Left forelimb (tissue), 1 donor: ENCODE measurements at places on chromosomes 3 and 15.
A peak's percentile ranks its signal among the peaks of the same experiment; 100 is the strongest.

- DNase-seq = no peak
Observed at GRCh38 chr3:134542287-134542958, 56.6 kb downstream of the CEP63 start.

DNA sequence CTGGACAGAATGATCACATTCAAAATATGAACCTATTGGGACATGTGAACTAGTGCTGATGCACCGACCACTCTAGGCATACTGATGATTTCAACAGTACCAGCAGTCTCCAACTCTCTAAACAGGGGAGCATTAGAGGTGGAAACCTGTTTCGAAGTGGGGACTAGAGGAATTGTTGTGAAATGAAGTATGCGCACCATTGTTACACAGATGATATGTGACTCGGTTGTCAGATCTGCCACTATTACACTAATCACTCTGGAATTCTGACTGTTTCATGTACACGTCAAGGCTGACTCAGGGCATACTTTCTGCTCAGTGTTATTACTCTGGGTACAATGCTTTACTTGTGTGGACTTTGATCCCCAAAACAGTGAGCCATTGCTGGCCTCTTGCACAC is 198.2 kb upstream of the UBE2E2 start:
- DNase-seq = no peak

- no peak for DNase-seq
Observed at GRCh38 chr3:39716849-39717248, 92.6 kb upstream of the MYRIP start.

DNA sequence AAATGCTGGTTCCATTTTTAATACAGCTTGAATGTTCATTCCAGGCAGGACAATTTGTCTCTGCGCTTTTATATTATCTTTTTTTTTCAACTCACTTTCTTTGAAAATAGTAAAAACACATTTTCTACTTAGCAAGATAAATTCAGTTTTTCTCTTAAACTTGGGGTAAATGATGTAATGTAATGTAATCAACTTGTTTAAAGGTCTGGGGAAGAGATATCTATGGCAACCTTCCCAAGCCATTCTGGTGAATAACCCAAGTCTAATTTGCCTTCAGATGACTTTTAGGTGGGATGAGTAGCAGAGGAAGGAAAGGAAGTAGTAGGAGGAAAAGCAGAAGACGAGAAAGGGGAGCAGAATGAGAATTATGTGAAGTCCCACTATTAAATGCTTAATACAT is 335.1 kb downstream of the SV2B start:
- DNase-seq = no peak

DNA sequence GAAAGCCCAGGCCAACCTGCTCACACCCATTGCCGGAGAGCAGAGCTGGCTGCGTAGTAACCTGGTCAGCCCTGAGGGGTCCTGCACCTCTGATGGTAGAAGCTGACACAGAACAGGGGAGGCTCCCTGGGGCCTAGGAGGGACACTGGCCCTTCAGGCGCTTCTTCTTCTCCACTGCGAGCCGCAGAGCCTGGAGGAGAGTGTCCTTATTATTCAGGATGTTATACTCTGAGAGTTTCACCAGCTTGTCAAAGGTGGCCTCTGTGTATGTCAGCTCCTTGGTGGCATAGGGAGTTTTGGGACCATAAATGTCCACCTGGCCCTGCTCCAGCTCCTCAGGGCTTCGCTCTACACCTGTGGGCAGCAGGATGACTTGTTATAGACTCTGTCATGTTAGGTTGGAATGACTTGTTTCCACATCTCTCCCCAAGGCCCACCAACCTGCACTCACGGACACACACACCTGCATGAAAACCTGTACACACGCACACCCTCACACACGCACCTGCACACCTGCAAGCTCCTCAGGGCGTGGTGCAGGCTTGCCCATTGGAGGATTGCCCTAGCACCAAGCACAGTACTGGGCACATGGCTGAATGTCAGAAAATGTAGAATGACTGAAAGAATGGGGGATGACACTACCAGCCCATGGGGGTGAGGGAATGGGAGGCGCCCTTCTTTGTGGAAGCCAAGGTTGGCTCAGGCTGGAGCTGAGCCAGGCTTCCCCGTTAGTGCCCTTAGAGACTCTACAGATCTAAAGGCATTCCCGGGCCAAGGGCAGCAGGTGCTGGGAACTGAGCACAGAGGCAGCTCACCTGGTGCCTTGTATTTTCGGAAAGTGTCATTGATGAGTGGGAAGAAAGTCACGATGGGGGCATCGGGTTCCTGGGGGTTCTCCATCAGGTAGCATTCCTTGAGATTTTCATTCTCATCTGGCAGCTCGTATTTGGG is 11.5 kb upstream of the EHD4 start:
- DNase-seq = peak; percentile 40

DNA sequence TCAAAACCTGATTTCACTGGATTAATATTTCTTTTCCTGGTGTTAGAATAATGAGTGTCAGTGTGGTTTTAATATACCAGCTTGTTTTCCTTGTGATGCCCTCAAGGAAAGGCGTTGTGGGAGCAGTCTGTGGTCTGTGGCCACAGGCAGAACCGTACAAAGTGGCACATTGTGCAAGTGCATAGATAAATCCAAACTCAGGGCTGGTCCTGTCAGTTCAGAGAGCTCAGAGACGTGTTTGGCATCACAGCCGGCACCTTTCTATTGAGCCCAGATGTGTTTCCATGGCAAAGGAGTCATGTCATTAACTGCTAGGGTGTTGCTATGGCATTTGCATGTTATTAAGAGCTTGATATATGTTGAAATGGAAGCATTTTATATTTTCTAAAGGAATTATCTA is 289.9 kb upstream of the RASGRP1 start:
- DNase-seq = no peak

GRCh38 chr3:94593526-94594150 is 530.8 kb downstream of the NSUN3 start:
- DNase-seq = no peak

GRCh38 chr3:139893267-139893962 is 41.6 kb upstream of the CLSTN2 start:
- DNase-seq = no peak

DNA sequence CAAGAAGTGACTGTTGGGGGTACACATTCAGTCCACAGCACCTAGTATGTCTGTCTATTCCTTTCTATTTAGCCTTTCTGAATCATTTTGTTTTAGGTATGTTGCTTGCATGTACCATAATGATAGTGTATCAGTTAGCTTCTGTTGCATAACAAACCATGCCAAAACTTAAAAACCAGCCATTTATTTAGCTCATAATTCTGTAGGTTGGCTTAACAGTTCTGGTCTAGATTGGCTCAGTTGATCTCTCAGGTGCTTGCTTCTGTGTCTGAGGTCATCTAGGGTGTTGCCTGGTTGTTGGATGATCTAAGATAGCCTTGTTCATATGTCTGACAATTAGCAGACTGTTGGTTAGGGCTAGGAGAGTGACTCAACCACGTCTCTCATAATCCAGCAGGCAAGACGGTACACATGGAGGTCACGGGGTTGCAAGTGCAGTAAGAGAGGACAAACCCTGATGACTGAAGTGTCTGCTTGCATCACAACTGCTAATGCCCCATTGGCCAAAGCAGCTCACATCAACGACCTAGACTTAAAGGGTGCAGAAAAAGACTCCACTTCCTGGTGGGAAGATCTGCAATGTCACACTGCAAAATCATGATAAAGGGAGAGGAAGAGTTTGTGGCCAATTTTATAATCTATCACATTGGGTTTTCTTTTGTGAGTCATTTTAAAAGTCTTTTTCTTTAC is 6.8 kb upstream of the PDCD6IP start:
- no peak for DNase-seq

- DNase-seq = no peak
Observed at GRCh38 chr3:170257145-170257544, 34.9 kb downstream of the PRKCI start.

- no peak for DNase-seq
Observed at GRCh38 chr15:98413933-98414546, 234.3 kb upstream of the IGF1R start.

DNA sequence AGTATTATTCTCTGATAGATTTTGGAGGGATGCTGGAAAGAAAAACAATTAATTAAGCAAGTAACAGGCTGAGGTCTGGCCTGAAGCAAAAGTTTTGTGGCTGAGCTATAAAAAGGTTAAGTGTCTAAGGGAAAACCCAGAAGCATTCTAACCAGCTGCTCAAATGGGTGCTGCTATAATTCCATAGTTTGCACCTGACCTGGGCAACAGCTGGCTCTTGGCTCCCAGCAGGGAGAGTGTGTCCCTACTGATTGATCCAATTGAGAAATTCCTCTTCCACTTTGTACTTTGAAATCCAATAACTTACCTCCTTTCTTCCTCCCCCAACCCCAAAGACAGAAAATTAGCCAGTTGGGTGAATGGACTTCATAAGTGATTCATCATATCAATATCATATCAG is 27.7 kb upstream of the SMAD3 start:
- DNase-seq = no peak

DNA sequence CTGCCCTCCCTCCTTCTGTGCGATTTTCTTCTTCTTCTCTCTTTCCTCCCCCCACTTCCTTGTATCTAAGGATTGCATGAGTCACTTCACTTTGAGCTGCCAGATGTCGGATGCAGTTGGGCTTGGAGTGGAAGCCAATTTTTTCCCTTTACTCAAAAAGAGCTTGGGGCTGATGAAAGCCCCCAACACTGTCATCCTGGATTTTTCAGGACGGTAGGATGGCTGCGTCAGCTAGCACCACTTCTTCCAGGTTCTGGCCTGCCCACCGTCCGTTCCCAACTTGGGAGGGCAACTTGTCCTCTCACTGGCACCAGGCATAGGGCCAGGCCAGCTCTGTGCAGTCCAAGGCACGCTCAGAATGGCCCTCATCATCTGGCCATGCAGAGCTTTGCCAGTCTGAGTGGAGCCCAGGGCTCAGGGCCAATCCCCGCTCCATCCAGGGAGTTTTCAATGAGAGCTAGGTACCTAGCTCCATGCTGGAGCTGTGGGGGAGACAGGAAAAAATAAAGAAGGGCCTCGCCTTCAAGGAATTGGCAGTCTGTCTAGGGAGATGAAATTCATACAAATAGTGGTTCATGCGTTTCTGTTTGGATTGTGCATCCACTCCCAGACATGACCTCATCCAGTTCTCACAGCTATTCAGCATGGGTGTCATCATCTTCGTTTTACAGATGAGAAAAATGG is 47.7 kb upstream of the INSYN1 start:
- DNase-seq = no peak

GRCh38 chr3:196274585-196274984 is 12.9 kb downstream of the PCYT1A start:
- DNase-seq = no peak

DNA sequence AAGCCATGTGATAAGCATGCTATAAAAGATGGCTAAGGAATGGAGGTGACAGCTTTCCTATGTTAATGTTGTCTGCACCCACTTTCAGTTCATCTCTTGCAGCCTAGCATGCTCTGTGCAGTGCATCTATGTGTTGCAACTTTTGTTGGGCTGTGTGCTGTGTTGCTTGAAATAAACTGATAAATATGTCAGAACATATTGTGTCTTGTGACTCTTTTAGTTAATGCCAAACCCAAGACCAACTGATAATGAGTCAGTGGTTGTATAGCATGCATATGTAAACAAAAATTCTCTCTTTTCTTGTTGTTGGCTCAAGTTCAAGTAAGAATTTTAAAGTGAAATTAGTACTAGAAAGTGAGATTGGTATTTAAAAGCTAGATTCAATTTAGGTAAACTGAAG is 37.0 kb upstream of the SCN10A start:
- DNase-seq = no peak

- DNase-seq = peak; percentile 53
Observed at GRCh38 chr3:196988241-196989029, 19.8 kb upstream of the PIGZ start.

DNA sequence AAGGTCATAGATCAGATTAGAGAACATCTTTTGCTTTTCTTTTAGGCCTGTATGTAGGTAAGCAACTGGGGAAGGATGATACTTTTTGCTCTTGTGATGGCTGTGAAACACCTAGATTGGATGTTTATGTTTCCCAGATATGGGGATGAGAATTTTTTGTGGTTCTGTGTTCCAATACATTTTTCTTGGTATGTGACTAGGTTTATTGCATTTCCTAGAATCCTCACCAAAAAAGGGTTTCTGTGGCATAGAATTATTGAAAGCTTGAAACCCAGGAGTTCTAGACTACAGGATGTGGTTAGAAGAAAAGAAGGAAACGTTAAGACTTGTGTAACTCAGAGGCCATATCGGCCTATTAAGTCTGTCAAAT is 25.8 kb downstream of the OXNAD1 start:
- no peak for DNase-seq

DNA sequence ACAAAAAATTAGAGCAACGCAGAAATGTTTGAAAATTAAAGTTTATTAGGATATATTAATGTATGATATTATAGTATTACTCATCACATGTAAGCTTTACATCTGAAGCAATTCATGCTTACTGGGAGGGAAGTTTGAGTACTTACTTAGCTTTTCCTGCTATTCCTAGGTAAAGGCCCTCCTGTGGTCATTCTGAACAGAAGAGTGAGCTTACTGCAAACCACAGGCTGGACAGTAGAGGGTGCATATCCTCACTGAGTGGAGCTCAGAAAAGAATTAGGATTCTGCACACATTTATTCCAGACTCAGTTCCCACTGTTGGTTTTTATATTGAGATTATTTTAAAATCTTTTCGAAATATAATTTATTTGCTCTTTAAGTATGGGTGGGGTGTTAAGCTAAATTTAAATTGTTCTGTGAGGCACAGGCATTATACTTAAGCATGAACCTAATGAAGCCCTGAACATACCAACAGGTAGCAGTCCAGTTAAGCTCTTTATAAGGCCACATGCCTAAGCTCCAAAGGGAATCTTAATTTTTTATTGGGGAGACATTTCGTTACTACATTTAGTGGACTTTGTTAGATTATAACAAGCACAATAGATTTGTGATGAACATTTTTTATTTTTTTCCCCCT is 10.2 kb downstream of the MRPS22 start:
- no peak for DNase-seq

GRCh38 chr3:73018790-73019441 is 22.3 kb downstream of the PPP4R2 start:
- DNase-seq = no peak

DNA sequence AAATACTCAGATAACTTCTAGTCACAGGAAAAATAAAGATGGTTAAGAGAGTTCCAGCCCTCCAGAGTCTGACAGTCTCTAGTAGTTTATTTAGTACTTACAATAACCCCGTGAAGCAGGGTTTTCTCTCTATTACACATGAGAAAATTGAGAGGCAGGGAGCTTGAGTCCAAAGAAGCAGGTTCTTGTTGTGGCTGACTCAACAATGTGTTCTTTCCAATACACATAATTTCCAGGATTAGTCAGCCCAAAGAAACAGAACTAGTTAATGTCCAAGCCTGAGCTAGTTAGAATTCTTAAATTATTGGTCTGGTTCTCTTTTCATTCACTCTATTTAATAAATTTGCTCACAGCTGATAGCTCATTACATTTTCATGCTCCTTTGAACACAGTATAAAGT is 49.9 kb downstream of the ALDH1A2 start:
- no peak for DNase-seq

DNA sequence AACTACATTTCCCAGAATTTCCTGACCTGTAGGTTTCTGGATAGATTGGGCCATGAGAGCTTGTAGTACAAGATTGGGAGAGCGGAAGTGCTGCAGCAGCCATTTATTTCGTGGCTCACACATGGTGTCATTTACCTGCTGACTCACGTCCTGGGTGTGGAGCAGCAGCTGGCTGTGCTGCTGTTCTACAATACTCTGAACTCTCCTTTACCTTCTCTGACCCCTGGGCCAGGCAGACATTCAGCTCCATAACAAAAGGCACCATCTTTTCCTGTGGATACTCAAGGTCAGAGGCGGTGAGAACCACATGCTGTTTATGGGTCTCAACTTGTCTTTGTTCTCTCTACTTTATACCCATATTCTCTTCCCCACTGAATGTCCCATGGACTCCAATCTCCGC is 490.2 kb downstream of the IGSF11 start:
- no peak for DNase-seq
